Right lobe of liver (tissue), 6 donors: ENCODE measurements at places on chromosomes 7 and 10.

GRCh38 chr7:88668591-88668990, 90.9 kb upstream of the ZNF804B start:
- H3K36me3 ChIP-seq: no peaks in the 10 kb centered on the region
- H3K27me3 ChIP-seq: no peaks in the 10 kb centered on the region
- H3K4me1 ChIP-seq: no peaks in the 10 kb centered on the region
- no peak overlapping the region for H3K27ac ChIP-seq

GRCh38 chr10:69086001-69086509, 1.8 kb upstream of the SRGN start:
- DNase-seq: no peak
- H3K4me3 ChIP-seq: no peak overlapping the region
- H3K4me1 ChIP-seq: no peaks in the 10 kb centered on the region
- no peaks in the 10 kb centered on the region for H3K36me3 ChIP-seq
- no peaks in the 10 kb centered on the region for H3K27me3 ChIP-seq

GRCh38 chr10:21304198-21304597, 221.3 kb downstream of the SKIDA1 start:
- DNase-seq: no peak
- H3K27ac ChIP-seq: no peak overlapping the region
- no peaks in the 10 kb centered on the region for H3K36me3 ChIP-seq
- no peaks in the 10 kb centered on the region for H3K27me3 ChIP-seq
- no peaks in the 10 kb centered on the region for H3K4me1 ChIP-seq
- H3K4me3 ChIP-seq: no peak overlapping the region

DNA sequence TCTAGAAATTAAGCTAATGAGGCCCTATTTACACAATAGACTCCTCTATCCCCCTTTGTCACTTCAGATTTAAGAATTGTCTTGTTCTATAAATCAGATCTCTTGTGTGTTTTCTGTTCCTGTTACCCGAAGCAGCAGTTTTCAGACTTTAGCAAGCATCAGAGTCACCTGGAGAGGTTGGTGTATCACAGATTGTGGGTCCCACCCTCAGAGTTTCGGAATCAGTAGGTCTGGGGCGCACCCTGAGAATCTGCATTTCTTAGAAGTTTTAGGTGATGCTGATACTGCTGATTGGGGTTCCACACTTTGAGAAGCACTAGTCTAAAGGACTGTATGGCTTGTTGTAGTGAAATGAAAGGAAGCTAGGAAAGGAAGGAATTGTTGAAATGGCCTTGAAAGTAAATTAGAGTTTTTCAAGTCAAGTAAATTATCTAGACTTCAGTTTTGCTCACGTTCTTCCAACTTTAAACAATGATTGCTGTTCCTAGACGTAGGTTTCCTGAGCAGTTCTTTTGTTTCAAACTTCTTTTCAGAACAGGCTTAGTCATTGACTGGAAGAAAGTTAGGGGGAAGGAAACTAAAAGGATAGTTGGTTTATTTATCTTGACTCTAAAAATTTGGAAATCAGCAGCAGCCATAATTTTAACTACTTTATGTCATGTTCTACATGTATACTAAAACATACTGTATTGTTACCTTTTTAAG, 15.7 kb downstream of the BPGM start:
- no peaks in the 10 kb centered on the region for H3K4me1 ChIP-seq
- no peaks in the 10 kb centered on the region for H3K27me3 ChIP-seq
- H3K27ac ChIP-seq: no peak overlapping the region
- peaks cover 3% of the 10 kb centered on the region for H3K36me3 ChIP-seq
- H3K4me3 ChIP-seq: no peak overlapping the region

DNA sequence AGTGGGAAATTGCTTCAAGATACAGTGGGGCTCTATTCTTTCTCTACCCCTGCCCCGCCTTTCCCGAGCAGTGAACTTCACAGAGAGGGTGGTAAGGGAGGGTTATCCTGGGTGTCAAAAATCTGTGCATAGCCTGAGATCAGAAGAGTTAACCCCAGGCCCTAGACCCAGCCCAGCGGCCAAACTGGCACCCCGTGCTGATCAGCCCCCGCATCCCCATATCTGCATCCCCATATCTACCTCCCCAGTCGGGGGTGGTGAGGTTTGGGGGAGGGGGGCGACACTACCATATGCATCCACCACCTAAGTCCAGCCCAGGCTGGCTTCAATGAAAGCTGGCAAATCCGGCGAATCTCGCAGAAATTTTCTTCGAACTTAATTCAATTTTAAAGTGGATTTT, 7.0 kb upstream of the DLX6 start:
- H3K4me3 ChIP-seq: no peak overlapping the region
- H3K36me3 ChIP-seq: no peaks in the 10 kb centered on the region
- H3K27ac ChIP-seq: no peak overlapping the region
- no peaks in the 10 kb centered on the region for H3K4me1 ChIP-seq
- DNase-seq: no peak

DNA sequence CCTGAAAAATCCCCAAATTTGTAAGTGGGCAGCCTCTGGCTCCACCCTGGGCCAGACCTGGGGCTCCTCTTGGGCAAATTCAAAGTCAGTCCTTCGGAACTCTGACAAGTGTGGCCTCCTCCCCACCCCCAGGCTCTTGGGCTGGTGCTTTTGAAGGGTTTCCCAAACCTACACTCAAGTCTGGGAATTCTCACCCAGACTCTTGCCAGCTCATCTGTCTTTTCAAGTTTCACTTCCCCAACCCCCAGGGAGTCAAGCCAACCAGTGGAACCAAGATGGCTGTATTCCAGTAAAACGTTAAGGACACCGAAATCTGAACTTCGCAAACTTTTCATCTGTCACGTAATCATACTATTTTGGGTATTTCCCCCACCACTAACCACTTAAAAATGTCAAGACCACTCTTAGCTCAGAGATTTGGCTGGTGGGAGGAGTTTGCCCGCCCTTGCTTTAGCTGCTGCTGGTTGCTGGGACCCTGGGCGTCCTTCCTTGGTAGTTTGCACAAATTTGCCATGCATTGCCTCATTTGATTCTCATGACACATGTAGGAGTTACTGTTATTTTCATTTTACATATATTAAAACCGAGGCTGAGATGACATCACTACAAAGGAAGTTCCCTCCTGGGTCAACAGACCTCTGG, 1.7 kb upstream of the MYO1G start:
- H3K4me1 ChIP-seq: no peaks in the 10 kb centered on the region
- no peak overlapping the region for H3K27ac ChIP-seq
- H3K4me3 ChIP-seq: no peak overlapping the region
- H3K36me3 ChIP-seq: peaks cover 3% of the 10 kb centered on the region

DNA sequence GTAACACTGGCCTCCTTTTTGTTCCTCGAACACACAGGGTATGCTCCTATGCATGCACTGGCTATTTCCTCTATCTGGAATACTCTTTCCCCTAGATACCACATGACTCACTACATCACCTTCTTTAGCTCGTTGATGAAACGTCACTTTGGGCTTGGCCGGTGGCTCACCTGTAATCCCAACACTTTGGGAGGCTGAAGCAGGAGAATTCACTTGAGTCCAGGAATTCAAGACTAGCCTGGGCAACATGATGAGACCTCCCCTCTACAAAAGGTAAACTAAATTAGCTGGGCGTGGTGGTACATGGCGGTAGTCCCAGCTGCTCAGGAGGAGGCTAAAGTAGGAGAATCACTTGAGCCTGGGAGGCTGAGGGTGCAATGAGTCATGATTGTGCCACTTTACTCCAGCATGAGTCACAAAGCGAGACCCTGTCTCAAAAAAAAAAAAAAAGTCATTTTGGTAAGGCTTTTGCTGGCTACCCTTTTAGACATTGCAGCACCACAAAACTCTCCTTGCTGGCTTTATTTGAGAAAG, 14.5 kb downstream of the ANKIB1 start:
- no peaks in the 10 kb centered on the region for H3K4me1 ChIP-seq
- no peak overlapping the region for H3K27ac ChIP-seq
- DNase-seq: no peak
- no peaks in the 10 kb centered on the region for H3K36me3 ChIP-seq
- no peaks in the 10 kb centered on the region for H3K27me3 ChIP-seq

DNA sequence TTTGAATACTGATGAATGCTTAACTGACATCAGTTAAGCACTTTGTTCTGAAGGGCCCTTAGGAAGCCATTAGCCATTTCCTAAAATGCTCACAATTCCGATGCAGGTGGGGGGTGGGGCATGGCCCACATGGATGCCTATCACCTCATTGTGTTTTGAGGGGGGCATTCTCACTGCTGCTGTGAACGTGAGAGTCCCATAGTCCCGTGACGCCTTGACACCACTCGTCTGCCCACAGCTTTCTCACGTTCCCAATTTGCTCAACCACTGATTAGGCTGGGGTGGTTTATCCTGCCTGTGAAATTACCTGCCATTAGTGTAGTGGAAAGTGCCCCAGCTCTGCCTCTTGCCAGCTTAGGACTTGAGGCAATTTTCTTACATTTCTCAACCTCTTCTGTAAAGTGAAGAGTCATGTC, 31.9 kb downstream of the DUSP5 start:
- no peaks in the 10 kb centered on the region for H3K36me3 ChIP-seq
- no peaks in the 10 kb centered on the region for H3K4me1 ChIP-seq
- no peaks in the 10 kb centered on the region for H3K27me3 ChIP-seq
- no peak overlapping the region for H3K27ac ChIP-seq
- no peak overlapping the region for H3K4me3 ChIP-seq
- DNase-seq: no peak

DNA sequence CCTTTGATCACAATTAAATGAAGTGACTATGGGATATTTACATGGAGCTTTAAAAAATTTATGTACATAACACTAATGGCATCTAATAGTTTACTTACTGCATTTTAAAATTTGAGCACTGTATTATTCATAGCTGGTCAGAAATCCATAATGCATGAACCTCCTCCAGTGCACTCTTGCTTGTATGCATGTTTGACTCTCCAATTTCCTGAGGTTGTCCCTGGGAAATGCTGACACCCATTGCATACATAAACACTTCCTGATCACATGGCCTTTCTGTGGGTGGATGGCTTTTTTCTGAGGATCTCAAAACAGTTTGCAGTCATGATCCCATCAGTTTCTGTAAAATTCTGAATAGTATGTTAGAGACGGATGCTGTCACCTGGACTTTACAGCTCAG, 577.8 kb downstream of the REEP3 start:
- no peak overlapping the region for H3K27ac ChIP-seq
- H3K4me1 ChIP-seq: no peaks in the 10 kb centered on the region
- H3K36me3 ChIP-seq: no peaks in the 10 kb centered on the region
- H3K4me3 ChIP-seq: no peak overlapping the region
- H3K27me3 ChIP-seq: no peaks in the 10 kb centered on the region

GRCh38 chr10:24041034-24041433, 167.9 kb upstream of the KIAA1217 start:
- H3K4me1 ChIP-seq: no peaks in the 10 kb centered on the region
- no peaks in the 10 kb centered on the region for H3K36me3 ChIP-seq
- no peak for DNase-seq
- no peaks in the 10 kb centered on the region for H3K27me3 ChIP-seq
- no peak overlapping the region for H3K27ac ChIP-seq

DNA sequence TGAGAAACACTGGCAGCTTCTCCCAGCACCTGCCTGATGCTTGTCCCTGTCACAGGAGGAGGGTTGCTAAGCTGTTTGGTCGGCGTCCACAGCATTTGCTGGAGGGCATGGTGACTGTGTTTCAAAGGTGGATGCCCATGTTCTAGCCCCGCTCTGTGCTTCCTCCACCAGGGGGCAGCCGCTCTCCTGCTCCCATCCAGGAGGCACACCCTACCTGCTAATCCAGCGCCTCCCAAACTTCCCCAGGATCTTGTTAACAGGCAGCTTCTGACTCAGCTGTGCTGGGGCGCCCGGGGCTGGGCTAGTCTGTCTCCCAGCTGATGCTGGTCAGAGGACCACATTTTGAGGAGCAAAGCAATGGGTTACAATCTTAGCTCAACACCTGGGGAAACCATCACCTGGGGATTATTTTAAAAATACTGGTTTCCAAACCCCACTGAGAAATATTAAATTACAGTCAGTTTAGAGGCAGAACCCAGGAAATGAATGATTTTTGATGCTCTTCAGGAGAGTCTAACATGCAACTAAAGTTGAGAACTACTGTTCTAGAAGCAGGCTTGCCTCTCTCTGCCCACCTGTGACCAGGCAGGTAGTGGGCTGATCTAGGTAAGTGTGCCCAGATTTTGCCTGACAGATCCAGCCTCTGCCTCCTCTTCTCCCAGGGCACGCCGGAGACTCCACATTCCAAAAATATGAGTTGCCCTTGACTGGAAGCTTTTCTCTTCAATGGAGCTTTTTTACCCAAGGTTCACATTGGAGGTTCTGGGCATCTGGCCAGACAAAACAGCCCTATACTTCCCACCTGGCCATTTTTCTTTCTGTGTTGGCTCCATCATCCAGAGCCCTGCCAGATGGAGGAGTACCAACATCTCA, 92.7 kb upstream of the GPR26 start:
- DNase-seq: peak; percentile 73
- no peaks in the 10 kb centered on the region for H3K4me1 ChIP-seq
- no peak overlapping the region for H3K27ac ChIP-seq

- H3K4me3 ChIP-seq: no peak overlapping the region
- H3K27me3 ChIP-seq: no peaks in the 10 kb centered on the region
- DNase-seq: no peak
- no peak overlapping the region for H3K27ac ChIP-seq
Observed at GRCh38 chr10:100847440-100847839, 65.3 kb upstream of the SLF2 start.

DNA sequence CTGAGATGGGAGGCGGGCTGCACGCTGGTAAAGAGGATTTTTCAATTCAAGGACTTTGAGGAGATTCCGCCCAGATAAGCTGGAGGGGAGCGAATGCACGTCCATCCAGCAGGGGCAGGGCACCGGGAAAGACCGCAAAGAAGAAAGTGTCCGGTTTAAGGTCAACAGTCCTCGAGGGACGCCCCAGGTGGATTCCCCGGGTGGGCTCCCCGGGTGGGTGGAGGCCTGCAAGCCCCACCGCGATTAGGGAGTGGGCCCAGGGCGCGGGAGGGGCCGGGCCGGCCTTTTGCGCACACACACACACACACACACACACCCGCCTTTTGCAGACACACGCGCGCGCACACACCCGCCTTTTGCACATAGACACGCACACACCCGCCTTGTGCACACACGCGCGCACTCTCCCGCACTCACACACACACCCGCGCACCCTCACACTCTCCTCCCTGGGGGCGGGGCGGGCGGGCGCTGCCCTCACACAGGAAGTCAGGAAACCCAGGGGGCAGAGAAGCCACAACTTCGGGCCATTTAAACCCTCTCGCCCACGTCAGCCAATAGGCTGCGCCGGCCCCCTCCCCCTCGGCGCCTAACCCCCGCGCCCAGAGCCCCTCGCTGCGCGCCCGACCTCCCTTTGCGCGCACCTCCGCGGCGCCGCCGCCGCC, 615 bp downstream of the ARHGAP12 start:
- H3K27me3 ChIP-seq: no peaks in the 10 kb centered on the region
- peak overlapping the region; percentile 93 for H3K4me3 ChIP-seq
- no peaks in the 10 kb centered on the region for H3K36me3 ChIP-seq
- no peaks in the 10 kb centered on the region for H3K4me1 ChIP-seq

- no peaks in the 10 kb centered on the region for H3K36me3 ChIP-seq
- peak overlapping the region; percentile 44 for H3K27ac ChIP-seq
- H3K4me3 ChIP-seq: no peak overlapping the region
- no peak for DNase-seq
- no peaks in the 10 kb centered on the region for H3K27me3 ChIP-seq
Observed at GRCh38 chr10:110137142-110137545, 70.3 kb upstream of the MXI1 start.

GRCh38 chr10:80579849-80580637, 42.3 kb downstream of the SH2D4B start:
- H3K4me3 ChIP-seq: no peak overlapping the region
- peak; percentile 14 for DNase-seq
- no peaks in the 10 kb centered on the region for H3K27me3 ChIP-seq
- no peaks in the 10 kb centered on the region for H3K36me3 ChIP-seq
